Natural killer cell treated with Interleukin-12 subunit alpha and Interleukin-12 subunit beta and Interleukin-15 and Interleukin-18, amount 100 ng/mL, for 72 hours (primary cell): ENCODE measurements at places on chromosomes 5 and 9.

DNA sequence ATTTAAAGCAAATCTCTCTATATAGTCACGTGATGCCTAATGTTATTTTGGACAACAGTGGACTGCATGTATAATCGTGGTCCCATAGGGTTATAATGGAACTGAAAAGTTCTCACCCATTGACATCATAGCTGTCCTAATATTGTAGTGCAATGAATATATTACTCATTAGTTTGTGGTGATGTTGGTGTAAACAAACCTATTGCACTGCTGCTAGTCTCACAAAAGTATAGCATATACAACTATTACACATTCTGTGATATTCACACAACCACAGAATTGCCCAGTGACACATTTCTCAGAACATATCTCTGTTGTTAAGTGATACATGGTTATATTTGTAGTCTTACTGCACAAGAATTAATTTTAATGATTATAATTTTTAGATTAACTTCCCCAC, 37.7 kb downstream of the IPO11 start:
- no peak for DNase-seq

DNA sequence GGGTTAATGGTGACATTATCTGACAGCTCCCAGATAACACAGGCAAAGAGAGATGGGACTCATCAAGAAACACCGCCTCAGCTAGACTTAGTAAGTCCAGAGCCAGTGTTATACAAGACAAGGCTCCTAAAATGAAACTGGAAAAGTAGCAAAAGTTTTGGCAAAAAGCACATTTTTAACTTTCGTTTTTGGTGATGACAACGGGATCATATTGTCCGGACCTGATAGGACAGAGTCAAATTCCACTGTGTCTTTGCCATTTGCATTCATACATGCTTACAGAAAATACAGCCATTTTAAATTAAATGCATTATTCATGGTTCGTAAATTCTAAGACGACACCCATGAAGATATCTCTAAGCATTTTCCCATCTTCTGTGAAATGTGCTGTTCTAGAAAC, 152.1 kb downstream of the CRB2 start:
- DNase-seq: no peak

- no peak for DNase-seq
Measured at GRCh38 chr5:1821862-1822261, 20.7 kb downstream of the NDUFS6 start.

DNA sequence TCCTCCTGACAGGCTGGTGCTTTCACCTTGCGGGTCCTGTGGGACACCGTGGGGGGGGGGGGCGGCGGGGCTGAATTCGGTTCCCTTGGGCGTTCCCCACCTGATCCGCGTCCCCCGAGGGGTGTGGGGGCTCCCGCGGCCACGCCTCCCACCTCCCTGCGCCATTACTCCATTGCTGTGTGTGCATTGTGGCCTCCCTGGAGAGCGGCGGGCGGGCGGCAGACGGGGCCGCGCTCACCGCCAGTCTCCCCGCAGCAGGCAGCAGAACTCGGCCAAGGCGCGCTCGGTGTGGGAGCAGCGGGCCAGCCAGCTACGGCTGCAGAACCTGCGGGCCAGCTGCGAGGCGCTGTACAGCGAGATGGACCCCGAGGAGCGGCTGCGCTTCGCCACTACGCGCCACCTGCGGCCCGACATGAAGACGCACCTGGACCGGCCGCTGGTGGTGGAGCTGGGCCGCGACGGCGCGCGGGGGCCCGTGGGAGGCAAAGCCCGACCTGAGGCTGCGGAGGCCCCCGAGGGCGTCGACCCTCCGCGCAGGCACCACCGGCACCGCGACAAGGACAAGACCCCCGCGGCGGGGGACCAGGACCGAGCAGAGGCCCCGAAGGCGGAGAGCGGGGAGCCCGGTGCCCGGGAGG, 145.3 kb downstream of the CACNA1B start:
- no peak for DNase-seq

GRCh38 chr9:80665479-80665878, 1023.9 kb downstream of the TLE1 start:
- no peak for DNase-seq

DNA sequence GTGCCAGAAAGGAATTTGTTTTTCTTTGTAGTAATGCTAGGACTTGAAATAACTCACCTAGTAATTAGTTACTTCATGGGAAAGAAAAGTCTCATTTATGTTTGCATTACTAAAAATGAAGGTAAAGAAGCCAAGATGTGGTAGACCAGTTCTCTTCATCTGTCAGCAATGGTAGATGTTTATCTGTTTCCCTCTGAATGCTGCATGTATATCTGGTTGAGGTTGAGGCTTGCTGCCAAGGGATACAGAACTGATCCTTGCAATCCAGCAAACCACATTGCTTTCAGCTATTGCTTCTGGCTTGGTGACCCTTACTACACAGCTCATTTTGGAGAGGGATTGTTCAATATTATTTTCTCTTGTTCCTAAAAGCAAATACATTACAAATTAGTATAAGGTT, 73.6 kb downstream of the ZNF474 start:
- no peak for DNase-seq

- no peak for DNase-seq
Measured at GRCh38 chr9:33146298-33146697, 20.8 kb downstream of the B4GALT1 start.

- DNase-seq: peak; percentile 83
Measured at GRCh38 chr5:116084871-116085715, at the start of gene COMMD10. COMMD10 (plus strand) TSS chr5:116085025.

DNA sequence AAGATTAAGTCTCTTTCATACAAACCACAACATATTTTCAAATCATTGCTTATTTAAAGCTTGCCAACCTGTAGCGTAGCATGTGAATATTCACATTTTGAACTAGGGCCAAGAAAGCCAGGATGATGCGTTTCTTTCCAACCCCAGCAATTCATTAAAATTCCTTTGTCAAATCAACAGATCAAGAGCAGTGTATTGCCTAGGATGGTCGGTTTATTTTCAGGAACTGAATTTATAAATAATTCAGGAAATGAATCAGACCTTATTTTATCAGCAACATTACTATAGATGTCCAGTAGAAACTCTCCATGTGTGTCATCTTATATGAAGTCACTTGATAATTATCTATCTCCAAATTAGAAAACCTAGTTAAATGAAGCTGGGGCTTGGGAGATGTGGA, 13.2 kb upstream of the AUH start:
- no peak for DNase-seq

- DNase-seq: no peak
Measured at GRCh38 chr9:95116808-95117204, 200.7 kb downstream of the FANCC start.

DNA sequence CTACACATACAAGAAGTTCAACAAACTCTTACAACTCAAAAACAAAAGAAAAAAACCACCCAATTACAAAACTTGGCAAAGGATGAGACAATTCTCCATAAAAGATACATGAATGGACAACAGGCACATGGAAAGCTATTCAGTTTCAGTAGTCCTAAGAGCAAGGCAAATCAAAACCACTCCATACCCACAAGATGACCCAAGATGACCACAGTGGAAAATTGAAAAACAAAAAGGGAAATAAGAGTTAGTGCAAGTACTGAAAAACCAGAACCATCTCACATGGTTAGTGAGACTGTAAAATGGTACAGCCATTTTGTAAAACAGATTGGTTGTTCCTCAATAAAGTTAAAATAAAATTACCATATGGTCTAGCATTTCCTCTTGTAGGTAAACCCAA, 287.1 kb upstream of the CDH9 start:
- DNase-seq: no peak

- DNase-seq: no peak
Measured at GRCh38 chr5:67268231-67269021, 71.8 kb upstream of the CD180 start.

DNA sequence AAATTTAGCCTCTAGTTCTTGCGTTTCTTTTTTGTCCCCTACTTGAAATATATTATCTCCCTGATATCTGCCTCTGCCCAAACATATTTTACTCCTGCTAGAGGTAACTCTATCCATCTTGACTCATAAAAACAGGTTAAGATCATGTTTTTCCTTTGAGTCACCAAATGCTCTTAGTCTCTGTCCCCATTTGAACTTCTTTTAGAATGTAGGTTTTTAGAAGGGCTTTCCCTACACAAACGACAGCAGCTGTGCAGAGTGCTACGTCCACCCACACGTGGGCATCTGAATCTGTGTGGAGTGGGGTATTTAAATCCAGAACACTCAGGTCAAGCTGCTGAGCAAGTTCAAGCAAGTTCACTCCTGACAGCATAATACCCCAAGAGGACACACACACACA, 2.2 kb downstream of the HSD17B3 start:
- DNase-seq: no peak

GRCh38 chr9:98983295-98984268, 39.9 kb downstream of the COL15A1 start:
- DNase-seq: no peak
